PC-9 (cell line): ENCODE measurements at places on chromosomes 1 and 21. TPM values are rescaled to one million over a fixed set of nuclear protein-coding genes. Genes with fewer than 3 reads are reported as not detected.
A peak's percentile ranks its signal among the peaks of the same experiment; 100 is the strongest.

Gene AGRN
- total RNA-seq: 278 and 381 TPM in 2 replicates

Gene WDR26
- 76.0 and 88.9 TPM in 2 replicates for total RNA-seq

Gene HIVEP3
- total RNA-seq: 8.1 and 11.0 TPM in 2 replicates

Gene MAB21L3
- not detected in 2 replicates for total RNA-seq

Gene CLCA4
- not detected in 2 replicates for total RNA-seq

DNA sequence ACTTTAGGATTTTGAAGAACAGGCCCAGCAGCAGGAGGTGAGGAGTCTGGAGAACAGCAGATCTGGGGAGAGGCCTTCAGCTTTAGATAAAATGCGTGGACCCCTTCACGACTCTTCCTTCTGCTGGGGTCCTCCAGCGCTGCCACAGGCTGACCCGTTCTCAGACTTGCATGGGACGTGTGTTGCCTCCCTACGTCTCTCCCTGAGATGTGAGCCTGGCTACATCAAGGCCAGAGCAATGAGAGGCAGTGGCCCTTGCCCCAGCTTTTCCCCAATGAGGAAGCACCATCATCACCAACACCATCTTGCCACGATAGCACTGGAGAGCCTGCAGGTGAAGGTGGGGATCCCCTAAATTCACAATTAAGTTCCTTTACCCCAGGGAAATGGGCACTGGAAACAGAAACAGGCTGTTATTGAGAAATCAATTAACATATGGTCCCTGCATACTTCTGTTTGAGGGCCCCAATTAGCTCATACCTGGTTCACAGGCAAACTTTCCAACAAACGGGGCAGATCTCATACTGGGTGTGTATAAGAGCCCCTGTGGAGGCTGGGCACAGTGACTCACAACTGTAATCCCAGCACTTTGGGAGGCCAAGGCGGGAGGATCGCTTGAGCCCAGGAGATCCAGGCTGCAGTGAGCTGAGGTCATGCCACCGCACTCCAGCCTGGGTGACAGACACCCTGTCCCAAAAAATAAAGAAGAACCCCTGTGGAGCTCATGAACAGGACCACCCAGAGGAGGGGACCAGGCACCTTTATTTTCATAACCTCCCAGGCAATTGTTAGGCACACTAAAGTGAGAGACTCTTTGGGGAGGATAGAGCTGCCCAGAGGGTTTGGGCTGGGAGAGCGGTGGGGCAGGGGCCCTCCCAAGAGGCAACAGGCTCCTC lies 12.1 kb upstream of the ADAMTSL4 start:
- no peak for DNase-seq
- H3K4me3 ChIP-seq: no peak overlapping the region
- peaks cover 33% of the 10 kb centered on the region for H3K4me1 ChIP-seq
- H3K36me3 ChIP-seq: no peaks in the 10 kb centered on the region

- H3K4me1 ChIP-seq: no peaks in the 10 kb centered on the region
- no peak for DNase-seq
- H3K27me3 ChIP-seq: no peaks in the 10 kb centered on the region
- no peaks in the 10 kb centered on the region for H3K36me3 ChIP-seq
- H3K4me3 ChIP-seq: no peak overlapping the region
- no peak overlapping the region for H3K27ac ChIP-seq
These were observed 133.6 kb downstream of the DPYD start for GRCh38 chr1:97787231-97787630.

DNA sequence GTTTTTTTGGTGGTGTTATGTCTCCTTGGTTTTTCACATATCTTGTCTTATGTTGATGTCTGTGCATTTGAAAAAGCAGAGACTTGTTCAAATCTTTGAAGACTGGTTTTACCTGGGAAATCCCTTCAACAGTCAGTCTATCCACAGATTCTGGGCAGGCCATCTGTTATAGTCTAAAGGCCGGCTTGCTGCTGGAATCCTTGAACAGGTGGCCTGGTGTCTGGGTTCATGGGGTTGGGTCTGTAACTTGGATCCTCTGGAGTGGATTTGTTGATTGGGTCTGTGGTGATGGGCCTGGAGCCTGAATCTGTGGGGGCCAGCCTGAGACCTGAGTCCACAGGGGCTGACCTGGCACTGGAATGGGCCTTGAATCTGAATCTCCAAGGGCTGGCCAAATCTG lies 12.2 kb downstream of the LORICRIN start:
- no peak overlapping the region for H3K4me3 ChIP-seq
- no peak for DNase-seq
- no peaks in the 10 kb centered on the region for H3K36me3 ChIP-seq
- no peak overlapping the region for H3K27ac ChIP-seq
- peaks cover 3% of the 10 kb centered on the region; the same call in 1 of the 2 replicates for H3K27me3 ChIP-seq
- no peaks in the 10 kb centered on the region for H3K4me1 ChIP-seq

DNA sequence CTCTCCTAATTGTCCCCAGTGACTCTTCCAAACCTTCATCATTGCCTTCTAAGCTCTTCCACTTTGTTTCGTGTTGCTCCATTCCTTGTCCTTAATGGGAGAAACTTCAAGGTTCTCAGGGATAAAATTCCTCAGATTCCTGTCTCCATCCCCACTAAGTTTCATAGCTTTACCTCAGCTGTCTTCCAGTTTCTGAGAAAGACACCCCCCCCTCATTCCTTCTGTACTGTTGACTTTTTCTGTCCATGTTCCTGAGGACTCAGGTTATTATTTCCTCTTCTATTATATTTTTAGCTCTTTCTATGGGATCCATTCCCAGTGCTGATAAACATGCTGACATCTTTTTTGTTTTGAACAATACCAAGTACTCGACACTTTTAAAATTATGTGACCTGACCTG lies 215.3 kb upstream of the PTGFR start:
- DNase-seq: no peak
- H3K27ac ChIP-seq: no peak overlapping the region
- H3K4me1 ChIP-seq: peaks cover 22% of the 10 kb centered on the region
- H3K36me3 ChIP-seq: no peaks in the 10 kb centered on the region

DNA sequence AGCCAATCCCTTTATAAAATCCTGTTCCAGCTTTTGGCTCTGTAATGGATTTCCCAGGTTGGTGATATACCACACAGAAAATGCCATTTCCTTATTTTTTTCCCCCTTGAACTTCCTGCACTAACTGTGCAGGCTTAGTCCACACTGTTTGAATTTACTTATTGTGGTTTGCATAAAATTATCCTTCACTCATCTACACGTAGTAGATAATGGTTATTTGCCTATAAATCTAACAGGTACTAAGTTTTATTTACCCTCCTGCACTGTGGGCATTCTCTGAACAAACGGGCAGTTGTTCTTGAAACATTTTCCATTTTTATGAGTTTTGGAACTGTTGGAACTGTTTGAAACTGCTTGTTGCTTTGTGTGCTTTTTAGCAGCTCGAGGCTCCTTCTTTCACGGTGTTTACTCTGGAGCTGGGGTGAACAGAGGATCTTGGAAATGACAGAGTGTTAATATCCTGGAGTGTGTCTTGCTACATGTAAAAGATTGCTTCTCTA lies 23.0 kb upstream of the KIFAP3 start:
- no peaks in the 10 kb centered on the region; the same call in 1 of the 2 replicates for H3K4me1 ChIP-seq
- no peak overlapping the region for H3K27ac ChIP-seq
- peaks cover 19% of the 10 kb centered on the region; the same call in 1 of the 2 replicates for H3K27me3 ChIP-seq
- no peaks in the 10 kb centered on the region for H3K36me3 ChIP-seq
- no peak overlapping the region for H3K4me3 ChIP-seq

- H3K36me3 ChIP-seq: peaks cover 22% of the 10 kb centered on the region
- DNase-seq: peak; percentile 51
- H3K27me3 ChIP-seq: no peaks in the 10 kb centered on the region
These were observed 711 bp downstream of the GADD45A start for GRCh38 chr1:67685558-67686266.

DNA sequence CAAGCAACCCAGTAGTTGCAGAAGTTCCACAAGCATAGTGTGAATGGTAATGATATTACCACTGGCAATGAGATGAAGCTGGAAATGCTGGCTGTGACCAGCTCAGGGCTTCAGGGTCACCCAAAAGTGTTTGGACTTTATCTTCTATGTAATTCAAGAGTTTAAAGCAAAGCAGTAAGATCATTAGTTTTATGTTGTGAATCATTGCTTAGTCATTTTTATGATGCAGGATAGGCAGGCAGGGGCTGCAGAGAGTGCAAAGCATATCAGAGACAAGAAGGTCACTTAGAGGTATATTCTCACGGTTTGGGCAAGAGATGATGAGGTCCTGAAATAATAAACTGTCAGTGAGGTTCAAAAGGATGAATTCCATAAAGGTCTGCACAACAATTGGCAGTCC lies 147.4 kb downstream of the OLFM3 start:
- H3K36me3 ChIP-seq: no peaks in the 10 kb centered on the region
- DNase-seq: no peak
- no peaks in the 10 kb centered on the region for H3K27me3 ChIP-seq
- no peak overlapping the region for H3K4me3 ChIP-seq

DNA sequence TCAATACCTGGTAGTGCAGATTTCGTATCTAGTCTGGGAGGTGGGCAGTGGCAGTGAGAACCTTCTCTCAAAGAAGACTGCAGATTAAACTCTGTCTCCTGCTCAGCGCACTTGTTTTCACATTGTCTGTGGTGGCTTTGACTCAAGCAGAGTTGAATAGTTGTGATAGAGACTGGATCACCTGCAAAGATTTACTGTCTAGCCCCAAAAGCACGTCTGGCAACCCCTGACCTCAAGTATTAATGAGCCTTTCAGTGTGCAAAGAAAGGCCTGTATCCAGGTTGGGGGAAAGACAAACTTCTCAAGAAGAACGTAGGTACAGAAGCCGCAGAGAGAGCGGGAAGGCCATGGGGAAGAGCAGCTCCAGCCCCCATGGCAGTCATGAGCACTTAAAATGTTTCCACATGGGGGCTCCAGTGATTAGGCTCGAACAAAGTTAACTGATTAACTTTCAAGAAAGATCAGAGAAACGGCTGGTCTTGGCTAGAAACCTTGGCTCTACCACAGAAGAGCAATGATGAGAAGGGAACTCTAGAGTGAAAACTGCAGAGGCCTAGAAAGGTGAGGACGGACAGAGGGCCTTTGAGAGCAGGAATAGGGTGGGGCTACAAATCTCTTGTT lies 15.2 kb downstream of the HENMT1 start:
- H3K4me3 ChIP-seq: no peak overlapping the region
- no peak overlapping the region for H3K27ac ChIP-seq
- no peak for DNase-seq
- no peaks in the 10 kb centered on the region for H3K27me3 ChIP-seq
- peaks cover 11% of the 10 kb centered on the region for H3K4me1 ChIP-seq

DNA sequence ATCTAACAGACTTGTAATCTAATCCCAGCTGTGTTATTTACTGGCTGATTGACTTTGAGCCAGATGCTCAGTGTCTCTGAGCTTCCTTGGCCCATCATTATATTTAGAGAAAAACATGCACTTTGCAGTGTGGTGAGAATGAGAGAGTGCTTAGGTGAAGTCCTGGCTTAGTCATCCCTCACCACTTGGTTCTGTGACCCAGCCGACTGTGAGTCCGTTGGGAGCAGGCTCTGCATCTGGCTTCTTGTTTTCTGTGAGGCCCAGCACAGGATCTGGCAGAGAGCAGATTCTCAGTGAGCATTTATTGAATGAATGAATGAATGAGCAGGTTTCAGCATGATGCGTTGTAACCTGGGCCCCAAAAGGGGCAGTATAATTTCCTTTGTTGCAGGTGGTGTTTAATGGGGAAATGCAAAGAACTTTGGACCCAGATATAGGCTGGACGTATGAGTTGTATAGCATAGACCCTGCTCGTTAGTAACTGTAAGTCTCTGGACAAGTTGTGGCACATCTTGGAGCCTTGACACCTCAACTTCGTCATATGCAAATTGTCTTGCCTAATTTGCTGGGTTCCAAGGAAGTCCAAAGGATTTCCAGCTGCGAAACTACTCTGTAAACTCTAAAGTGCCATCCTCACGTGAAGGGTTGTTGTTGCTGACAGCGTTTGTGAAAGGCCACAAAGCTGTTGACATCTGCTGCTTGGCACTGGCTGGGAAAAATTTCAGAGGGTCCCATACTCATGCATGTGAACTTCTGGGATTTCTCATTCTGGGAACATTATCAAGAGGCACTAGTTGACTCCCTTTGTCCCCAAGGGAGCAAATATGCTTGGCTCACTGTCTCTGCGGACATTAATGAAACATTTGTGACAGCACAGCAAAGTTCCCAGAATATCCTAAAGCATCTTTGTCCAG lies 138.8 kb upstream of the USP24 start:
- H3K27me3 ChIP-seq: no peaks in the 10 kb centered on the region
- DNase-seq: no peak
- no peak overlapping the region for H3K4me3 ChIP-seq
- no peaks in the 10 kb centered on the region for H3K36me3 ChIP-seq

GRCh38 chr21:44079446-44079845 lies 27.8 kb upstream of the PWP2 start:
- no peak for DNase-seq
- H3K36me3 ChIP-seq: peaks cover 6% of the 10 kb centered on the region; the same call in 1 of the 2 replicates
- no peak overlapping the region for H3K27ac ChIP-seq
- no peak overlapping the region for H3K4me3 ChIP-seq

DNA sequence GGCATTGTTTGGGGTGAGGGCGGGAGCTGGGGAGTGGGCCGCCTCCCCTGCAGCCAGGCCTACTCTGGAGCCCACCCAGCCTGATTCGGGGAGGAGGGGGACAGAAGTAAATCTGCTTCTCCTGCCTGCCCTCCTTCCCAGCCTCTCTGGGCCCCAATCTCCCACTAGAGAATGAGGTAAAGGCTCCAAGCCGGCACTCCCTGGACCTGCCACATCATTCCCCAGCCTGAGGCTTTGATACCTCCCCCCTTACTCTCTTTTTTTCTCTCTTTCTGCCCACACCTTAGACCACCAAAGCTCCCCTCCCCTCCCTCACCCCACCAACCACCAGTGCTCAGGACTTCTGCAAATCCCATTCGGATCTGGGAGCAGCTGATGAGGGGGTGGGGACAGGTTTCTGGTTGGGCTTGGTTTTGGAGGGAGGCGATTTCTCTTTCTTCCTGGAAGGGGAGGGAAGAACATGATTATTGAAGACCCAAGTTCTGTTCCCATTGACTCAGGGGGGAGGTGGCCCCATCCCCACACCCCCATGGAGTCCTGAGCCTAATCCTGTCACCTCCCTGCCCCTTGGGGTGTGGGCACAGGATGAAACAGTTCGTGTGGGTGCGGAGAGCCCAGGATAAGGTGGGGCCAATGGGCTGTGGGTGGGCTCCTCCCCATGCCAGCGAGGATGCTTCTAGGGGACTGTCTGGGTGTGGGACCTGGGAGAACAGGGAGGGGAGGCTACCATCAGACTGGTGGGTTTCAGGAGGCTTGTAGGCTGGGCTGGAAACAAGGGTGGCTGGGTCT lies 1.3 kb downstream of the MAP7D1 start:
- H3K36me3 ChIP-seq: no peaks in the 10 kb centered on the region
- 0 out of 2 replicates have a peak overlapping the region, but pooled peaks have one; percentile 77 for H3K27ac ChIP-seq
- DNase-seq: no peak
- peaks cover 54% of the 10 kb centered on the region for H3K4me1 ChIP-seq

DNA sequence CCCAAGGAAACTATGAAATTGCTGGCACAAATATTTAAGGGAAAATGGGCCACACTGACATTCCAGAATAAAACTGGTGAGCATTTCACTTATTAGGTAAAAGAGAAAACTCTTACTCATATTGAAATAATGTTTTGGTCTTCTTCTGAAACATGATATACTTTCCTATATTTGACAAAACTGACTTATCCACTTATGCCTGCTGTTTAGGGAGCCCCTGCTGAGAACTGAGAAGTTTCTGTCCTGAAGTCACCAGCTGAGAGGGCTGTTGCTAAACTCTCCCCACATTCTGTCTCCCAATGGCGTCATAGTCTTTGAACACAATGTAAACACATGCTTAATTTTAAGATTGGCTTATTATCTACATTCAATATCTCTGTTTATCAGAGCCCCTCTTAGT lies 46.8 kb upstream of the ZC3H11B start:
- H3K36me3 ChIP-seq: no peaks in the 10 kb centered on the region
- H3K27me3 ChIP-seq: no peaks in the 10 kb centered on the region
- H3K4me3 ChIP-seq: no peak overlapping the region
- peaks cover 17% of the 10 kb centered on the region; the same call in 1 of the 2 replicates for H3K4me1 ChIP-seq
